Upper lobe of left lung (tissue), 6 donors: ENCODE measurements at places on chromosomes 5 and 9.

DNA sequence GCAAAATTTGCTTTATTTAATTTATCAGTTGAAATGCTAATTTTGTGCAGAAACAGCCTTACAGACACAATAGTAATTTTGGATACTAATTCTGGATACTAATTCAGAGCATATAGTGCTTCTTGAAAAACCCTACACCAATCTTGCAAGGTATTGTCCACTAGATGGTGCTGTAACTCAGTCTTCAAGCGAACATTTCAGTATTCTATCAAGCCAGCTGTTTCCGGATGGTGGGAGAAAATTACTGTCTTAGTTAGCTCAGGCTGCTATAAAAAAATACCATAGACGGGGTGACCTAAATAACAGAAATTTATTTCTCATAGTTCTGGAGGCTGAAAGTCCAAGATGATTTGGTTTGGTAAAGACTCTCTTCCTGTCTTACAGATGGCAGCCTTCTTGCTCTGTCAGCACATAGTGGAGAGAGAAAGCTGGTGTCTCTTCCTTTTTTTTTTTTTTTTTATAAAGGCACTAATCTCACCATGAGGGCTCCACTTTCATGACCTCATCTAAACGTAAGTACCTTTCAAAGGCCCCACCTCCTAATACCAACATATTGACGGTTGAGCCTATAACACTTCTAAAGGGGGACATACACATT, 1306.5 kb upstream of the CDH9 start:
- no peaks in the 10 kb centered on the region for H3K27me3 ChIP-seq
- DNase-seq, result no peak
- no peak overlapping the region for H3K27ac ChIP-seq
- no peaks in the 10 kb centered on the region for H3K36me3 ChIP-seq

DNA sequence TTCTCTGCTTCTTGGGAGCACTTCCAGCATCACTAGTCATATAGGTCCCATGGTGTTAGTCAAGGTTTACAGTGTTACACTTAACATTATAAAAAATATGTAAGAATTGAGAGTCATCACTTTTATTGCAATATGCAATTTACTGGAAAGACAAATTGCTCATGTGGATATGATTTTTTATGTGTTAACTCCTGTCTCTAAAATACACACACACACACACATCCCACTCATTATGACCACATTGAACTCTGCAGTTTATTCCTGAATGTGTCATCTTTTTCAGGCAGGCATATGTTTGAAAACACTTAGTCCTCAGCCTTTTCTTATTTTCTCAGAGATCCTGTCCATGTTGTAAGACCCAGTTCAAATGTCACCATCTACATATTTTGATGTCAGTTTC, 148.5 kb upstream of the MRPS30 start:
- H3K27ac ChIP-seq, result no peak overlapping the region
- no peaks in the 10 kb centered on the region for H3K4me1 ChIP-seq
- no peaks in the 10 kb centered on the region for H3K27me3 ChIP-seq
- no peak overlapping the region for H3K4me3 ChIP-seq
- no peak for DNase-seq
- no peaks in the 10 kb centered on the region for H3K36me3 ChIP-seq

- no peaks in the 10 kb centered on the region for H3K27me3 ChIP-seq
- no peaks in the 10 kb centered on the region for H3K36me3 ChIP-seq
- no peak overlapping the region for H3K4me3 ChIP-seq
These were observed 20.5 kb downstream of the AQP3 start for GRCh38 chr9:33426843-33427293.

DNA sequence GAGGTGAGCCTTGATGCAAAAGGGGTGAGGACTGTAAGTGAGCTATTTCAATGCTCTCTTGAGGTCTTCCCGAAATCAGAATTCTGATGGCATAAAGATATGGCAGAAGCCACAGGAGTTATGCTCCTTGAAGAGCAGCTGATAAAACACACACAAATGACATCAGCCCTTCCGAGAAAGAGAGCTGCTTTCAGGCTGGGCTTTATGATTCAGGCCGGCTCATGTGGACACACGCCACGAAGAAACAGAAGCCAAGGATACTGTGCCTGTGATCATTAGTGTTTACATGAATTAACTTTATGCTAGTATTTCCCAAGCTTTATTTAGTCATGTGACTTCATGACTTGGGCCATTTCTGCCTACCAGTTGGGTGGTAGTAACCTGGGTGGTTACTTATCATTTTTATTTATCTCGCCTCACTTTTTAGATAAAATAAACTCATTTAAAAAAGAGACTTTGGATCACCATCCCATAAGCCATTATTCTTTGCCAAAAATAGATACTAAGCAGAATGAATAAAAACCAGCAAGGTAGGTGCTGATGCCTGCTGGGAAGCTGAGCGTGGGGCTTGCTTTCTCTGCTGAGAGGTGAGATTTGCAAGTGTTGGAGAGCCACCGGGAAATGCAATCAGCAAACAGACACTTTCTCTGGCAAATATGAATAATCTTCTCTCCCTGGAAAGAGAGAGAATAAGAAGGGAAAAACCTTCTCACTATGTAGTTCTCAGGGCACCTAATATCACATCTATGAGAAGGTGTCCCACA, 73.0 kb upstream of the SLC25A51 start:
- H3K4me3 ChIP-seq, result no peak overlapping the region
- no peak for DNase-seq
- no peak overlapping the region for H3K27ac ChIP-seq
- peaks cover 4% of the 10 kb centered on the region for H3K36me3 ChIP-seq

- H3K36me3 ChIP-seq, result no peaks in the 10 kb centered on the region
- no peaks in the 10 kb centered on the region for H3K27me3 ChIP-seq
- DNase-seq, result no peak
- no peaks in the 10 kb centered on the region for H3K4me1 ChIP-seq
- H3K27ac ChIP-seq, result no peak overlapping the region
- no peak overlapping the region for H3K4me3 ChIP-seq
These were observed 124.9 kb downstream of the SAXO1 start for GRCh38 chr9:18907927-18908625.

- no peak for DNase-seq
- H3K27ac ChIP-seq, result no peak overlapping the region
- no peaks in the 10 kb centered on the region for H3K36me3 ChIP-seq
- H3K27me3 ChIP-seq, result no peaks in the 10 kb centered on the region
- H3K4me1 ChIP-seq, result peaks cover under 1% of the 10 kb centered on the region
- H3K4me3 ChIP-seq, result no peak overlapping the region
These were observed 56.7 kb downstream of the KLHL3 start for GRCh38 chr5:137679195-137679594.

DNA sequence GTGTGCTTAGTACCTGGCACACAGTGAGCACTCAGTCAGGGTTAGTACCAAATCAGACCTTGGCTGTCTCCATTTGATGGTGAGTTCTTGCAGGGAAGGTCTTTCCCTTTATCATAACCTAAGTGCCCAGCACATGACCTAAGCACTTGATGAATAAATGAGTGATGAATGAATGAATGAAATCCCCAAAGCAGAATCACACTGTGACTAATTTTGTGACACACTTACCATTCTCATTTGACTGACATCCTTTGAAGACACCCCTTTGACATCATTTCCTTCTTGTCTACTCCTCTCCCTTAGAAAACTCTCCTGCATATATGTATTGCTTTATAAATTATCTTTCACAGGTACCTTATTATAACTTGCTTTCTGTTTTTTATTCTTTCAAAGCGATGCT, 130.2 kb upstream of the ELL2 start:
- no peak overlapping the region for H3K27ac ChIP-seq
- H3K4me1 ChIP-seq, result peaks cover 11% of the 10 kb centered on the region
- no peak overlapping the region for H3K4me3 ChIP-seq
- no peaks in the 10 kb centered on the region for H3K36me3 ChIP-seq

- H3K4me3 ChIP-seq, result no peak overlapping the region
- peaks cover 26% of the 10 kb centered on the region for H3K36me3 ChIP-seq
- H3K27me3 ChIP-seq, result no peaks in the 10 kb centered on the region
- peaks cover 85% of the 10 kb centered on the region for H3K4me1 ChIP-seq
These were observed 5.3 kb downstream of the NFX1 start for GRCh38 chr9:33295571-33295970.

GRCh38 chr5:102624405-102624804, 125.6 kb upstream of the SLCO6A1 start:
- no peak for DNase-seq
- H3K27ac ChIP-seq, result no peak overlapping the region
- no peaks in the 10 kb centered on the region for H3K4me1 ChIP-seq
- no peaks in the 10 kb centered on the region for H3K36me3 ChIP-seq

- H3K4me3 ChIP-seq, result no peak overlapping the region
- no peaks in the 10 kb centered on the region for H3K36me3 ChIP-seq
- no peak overlapping the region for H3K27ac ChIP-seq
- H3K27me3 ChIP-seq, result no peaks in the 10 kb centered on the region
- DNase-seq, result no peak
These were observed 13.5 kb downstream of the ZNF346 start for GRCh38 chr5:177035976-177036375.

DNA sequence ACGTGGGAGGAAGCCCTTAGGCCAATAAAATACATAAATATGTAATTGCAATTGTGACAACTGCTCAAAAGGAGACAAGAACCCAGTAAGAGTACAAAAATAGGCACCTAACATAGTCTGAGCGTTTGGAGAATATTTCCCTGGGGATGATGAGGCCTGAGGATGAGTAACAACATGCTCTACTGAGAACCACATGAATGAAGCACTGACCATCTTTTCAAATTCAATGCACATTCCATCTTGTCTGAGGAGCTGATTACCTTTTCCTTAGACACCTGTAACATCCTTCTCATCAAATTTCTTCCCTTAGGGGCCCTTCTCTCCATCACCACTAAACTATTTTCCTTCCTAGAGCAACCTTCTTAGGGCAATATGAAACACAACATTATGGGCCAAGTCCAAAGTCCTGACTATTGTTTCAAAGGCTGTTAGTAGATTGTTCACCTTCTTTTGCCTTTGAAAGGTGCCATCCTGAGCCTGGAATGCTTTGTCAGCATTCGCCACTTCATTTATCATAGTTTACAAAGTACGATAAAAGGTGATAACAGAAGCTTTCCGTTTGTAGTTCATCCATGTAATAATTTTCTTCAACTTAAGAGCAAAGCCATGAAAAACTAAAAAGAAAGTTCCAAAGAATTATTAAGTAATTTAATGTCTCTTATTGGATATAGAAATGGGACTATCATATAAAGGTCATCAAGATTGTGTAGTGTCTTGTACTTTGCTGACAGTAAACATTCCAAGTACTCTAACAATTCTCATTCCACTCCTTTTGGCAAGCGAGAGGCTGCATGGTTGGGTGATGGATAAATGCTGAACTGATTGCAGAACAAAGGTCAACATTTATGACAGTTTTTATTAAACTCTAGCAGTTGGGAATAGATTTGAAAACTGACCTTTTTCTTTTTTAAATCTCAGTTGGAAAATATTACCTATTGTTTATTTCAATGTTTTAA, 471.3 kb downstream of the PDE4D start:
- DNase-seq, result no peak
- no peaks in the 10 kb centered on the region for H3K4me1 ChIP-seq
- no peaks in the 10 kb centered on the region for H3K36me3 ChIP-seq
- H3K27ac ChIP-seq, result no peak overlapping the region
- no peaks in the 10 kb centered on the region for H3K27me3 ChIP-seq

DNA sequence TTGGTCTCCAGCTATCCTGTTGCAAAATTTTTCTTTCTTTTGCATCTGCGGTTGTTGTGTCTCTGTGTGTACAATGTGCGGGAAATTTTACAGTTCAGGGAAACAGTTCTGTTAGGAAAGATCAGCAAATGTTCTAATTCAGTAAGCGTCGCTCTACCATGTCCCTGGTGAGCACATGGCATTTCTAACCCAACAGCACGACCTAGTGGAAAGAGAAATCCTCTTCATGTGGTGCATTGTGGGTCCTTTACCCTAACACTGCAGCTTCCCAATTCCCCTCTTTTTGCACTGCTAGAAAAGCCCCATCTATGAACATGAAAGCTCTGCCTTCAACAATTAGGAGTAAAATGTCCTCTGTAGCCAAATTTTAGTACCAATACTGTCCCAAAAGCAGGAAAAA, 974.2 kb upstream of the CDH9 start:
- DNase-seq, result no peak
- H3K4me1 ChIP-seq, result no peaks in the 10 kb centered on the region
- H3K36me3 ChIP-seq, result no peaks in the 10 kb centered on the region
- H3K27me3 ChIP-seq, result no peaks in the 10 kb centered on the region

DNA sequence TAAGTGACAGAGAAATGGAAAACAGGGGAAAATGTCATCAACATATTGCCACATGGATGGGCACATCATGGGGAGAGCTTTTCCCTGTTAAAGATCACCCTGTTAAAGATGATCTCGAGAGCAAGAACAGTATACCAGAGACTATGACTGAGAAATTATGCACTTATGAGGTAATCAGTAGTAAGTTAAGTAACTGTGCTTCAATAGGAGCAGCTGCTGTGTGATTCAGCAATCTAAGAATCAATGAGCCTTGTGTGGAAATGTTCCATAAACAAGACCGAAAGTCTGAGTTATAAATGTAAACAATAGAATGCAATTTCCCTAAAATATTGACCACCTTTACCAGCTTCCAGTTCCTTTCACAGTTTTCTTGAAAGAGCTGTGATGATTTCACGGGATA, 582.3 kb downstream of the CAAP1 start:
- no peak for DNase-seq
- H3K36me3 ChIP-seq, result no peaks in the 10 kb centered on the region
- no peak overlapping the region for H3K4me3 ChIP-seq
- H3K4me1 ChIP-seq, result no peaks in the 10 kb centered on the region
- no peaks in the 10 kb centered on the region for H3K27me3 ChIP-seq

- H3K27ac ChIP-seq, result no peak overlapping the region
- no peak overlapping the region for H3K4me3 ChIP-seq
- no peak for DNase-seq
- peaks cover 52% of the 10 kb centered on the region for H3K36me3 ChIP-seq
- no peaks in the 10 kb centered on the region for H3K4me1 ChIP-seq
These were observed 79.9 kb downstream of the GAPVD1 start for GRCh38 chr9:125341566-125341965.

DNA sequence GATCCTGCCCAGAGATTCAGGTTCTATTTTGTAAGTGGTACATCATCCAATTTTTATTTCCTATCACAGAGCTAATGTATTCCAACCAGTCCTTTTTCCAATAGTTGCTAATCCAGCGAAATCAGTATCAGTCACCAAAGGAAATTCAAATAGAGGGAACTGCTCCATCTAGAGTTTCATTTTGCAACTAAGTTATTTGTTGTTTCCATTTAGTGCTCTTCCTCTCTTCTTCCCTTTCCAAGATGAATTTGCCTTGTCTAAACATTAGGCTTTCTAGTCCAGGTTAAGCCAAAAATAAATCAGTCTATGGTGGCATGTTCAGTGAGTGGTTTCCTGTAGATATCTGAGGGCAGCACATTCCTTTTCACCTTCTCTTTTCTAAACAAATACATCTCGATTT, 79.8 kb upstream of the SPATA31D4 start:
- no peaks in the 10 kb centered on the region for H3K27me3 ChIP-seq
- no peaks in the 10 kb centered on the region for H3K36me3 ChIP-seq
- no peak for DNase-seq
- no peak overlapping the region for H3K4me3 ChIP-seq
- H3K4me1 ChIP-seq, result no peaks in the 10 kb centered on the region

- H3K4me1 ChIP-seq, result no peaks in the 10 kb centered on the region
- no peak overlapping the region for H3K4me3 ChIP-seq
- H3K27ac ChIP-seq, result no peak overlapping the region
- no peak for DNase-seq
- H3K36me3 ChIP-seq, result peaks cover 4% of the 10 kb centered on the region
These were observed 11.3 kb downstream of the OXCT1 start for GRCh38 chr5:41858890-41859289.
